ENCODE measurements at places on chromosomes 11 and 22.

- peak; percentile 93 for DNase-seq
Measured at GRCh38 chr11:69013009-69013951, at the start of gene MRGPRF. MRGPRF (minus strand) TSS chr11:69013246; CDS start chr11:69009901, 3,345 bp downstream.

DNA sequence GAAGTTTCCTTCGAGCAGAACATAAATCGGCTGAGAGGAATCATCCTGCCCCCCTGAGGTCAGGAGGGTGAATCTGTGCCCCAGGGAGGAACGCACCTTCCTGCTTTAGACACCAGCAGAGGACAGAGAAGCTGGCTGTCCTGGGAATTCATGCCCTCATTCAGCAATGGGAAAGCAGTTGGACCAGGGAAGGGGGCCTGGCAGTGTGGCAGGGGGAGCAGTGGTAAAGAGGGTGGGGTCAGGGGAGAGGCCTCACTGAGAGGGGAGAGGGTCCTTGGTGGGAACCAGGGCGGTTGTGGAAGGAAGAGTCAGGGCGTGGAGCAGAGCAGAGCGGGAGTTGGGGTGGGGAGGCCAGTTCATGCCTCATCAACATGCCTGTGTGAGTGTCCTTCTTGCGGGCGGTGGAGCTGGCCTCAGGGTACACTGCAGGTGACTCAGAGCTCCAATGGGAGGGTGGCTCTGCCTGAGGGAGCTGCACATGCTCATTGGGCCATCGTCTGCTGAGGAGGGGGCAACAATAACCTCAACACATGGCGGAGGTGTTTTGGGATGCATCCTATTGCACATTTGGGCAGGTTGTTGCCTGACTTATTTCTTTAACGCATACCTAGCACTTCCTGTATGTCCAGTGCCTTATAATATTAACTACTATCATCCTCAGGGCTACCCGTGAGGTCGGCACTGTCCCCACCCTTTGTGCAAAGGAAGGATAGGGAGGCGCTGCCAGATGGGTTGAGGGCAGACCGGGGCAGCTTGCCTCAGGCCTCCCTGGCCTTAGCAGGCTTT lies 23.2 kb downstream of the MED15 start:
- DNase-seq, result peak; percentile 83

GRCh38 chr11:47443028-47443700 lies 5.8 kb downstream of the RAPSN start:
- no peak for DNase-seq

DNA sequence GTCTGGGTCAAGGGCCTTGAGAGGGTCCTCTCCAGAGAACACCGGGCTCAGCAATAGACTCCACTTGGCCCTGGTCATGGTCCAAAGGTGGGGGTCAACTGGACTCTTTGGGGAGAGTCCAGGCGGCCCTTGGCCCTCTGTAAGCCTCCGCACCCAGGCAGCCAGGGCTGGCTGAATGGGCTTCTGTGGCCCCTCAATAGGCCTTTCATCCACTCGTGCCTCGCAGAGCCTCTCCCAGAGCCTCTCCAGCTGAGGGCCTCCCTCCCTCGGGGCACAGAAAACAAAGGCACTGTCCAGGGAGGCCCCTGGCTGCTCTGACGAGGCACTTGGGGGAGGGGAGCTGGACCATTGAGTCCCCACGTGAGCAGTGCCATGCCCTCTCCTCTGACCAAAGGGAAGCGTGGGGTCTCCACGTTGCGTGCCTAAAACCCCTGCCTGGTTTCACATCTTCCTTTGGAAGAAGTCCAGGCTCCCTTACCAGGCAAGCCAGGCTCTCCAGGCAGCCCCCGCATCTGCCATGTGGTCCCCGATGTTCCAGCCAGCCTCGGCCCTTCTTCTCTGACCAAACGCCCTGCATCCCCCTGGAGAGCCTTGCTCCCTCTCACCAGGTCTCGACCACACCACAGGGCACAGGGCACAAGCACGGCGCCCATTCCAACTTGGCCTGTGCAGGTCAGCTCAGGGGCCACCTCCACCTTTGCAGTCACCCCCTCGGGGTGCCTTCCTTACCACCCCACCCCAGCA lies 15.5 kb downstream of the KIAA0930 start:
- no peak for DNase-seq

DNA sequence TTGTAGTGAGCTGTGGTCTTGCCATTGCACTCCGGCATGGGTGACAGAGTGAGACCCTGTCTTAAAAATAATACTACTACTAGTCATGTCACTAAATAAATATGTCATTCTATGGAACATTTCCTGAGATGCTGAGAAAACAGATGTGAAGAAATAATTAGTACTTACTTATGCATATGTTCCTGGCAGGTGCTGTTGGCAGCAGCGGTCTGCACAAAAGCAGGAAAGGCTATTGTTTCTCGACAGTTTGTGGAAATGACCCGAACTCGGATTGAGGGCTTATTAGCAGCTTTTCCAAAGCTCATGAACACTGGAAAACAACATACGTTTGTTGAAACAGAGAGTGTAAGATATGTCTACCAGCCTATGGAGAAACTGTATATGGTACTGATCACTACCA lies 8.8 kb downstream of the ARCN1 start:
- DNase-seq, result no peak

GRCh38 chr11:1303973-1304372 lies 5.5 kb downstream of the TOLLIP start:
- no peak for DNase-seq
